ENCODE measurements at places on chromosomes 11 and 22.

DNA sequence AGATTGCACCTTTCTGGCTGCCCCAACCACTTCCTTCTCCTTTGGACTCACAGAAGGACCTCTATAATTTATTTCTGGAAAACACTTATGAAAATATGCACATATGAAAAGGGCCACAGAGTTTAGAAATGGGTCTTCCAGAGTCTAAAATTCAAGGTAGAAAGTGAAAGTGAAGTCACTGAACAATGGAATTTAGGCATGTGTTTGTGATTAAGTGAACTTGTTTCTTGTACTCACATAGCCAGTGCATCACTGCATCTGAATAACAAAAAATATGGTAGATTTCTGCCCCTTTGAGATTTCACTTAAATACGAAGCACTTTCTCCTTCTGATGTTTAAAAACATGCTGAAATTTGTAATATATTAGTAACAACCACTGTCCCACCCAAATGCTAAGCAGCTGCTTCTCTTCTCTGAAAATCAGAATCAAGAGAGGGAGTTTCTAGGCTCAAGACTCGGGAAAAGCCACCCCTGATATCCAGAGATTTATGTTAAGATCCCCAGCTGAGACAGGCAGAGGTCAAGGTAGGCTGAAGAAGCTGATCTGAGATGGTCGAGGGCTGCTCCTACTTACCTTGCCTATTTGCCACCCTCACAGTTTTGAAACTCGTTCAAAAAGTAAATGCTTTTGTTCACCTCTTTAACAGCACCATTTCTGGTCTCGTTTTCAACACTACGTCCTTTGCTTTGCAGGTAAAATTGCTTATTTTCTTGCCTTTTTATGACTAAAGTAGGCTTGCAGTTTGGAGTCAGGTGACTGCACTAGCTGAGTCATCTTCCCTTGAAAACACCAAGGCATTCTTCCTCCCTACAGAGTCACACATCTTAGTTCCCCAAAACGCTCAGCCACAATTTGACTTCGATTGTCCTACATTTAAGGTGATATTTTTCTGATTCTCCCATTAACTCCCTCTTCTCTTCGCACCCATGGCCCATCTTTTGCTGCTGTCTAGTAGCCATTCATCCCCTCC, at the start of gene XKR3:
XKR3 (minus strand) TSS at position 696 of the 972 bp plus-strand sequence. CDS start 17,338 bp downstream, outside the sequence.
- DNase-seq = no peak

GRCh38 chr11:111635706-111636045, 33.4 kb downstream of the SIK2 start:
- no peak for DNase-seq

DNA sequence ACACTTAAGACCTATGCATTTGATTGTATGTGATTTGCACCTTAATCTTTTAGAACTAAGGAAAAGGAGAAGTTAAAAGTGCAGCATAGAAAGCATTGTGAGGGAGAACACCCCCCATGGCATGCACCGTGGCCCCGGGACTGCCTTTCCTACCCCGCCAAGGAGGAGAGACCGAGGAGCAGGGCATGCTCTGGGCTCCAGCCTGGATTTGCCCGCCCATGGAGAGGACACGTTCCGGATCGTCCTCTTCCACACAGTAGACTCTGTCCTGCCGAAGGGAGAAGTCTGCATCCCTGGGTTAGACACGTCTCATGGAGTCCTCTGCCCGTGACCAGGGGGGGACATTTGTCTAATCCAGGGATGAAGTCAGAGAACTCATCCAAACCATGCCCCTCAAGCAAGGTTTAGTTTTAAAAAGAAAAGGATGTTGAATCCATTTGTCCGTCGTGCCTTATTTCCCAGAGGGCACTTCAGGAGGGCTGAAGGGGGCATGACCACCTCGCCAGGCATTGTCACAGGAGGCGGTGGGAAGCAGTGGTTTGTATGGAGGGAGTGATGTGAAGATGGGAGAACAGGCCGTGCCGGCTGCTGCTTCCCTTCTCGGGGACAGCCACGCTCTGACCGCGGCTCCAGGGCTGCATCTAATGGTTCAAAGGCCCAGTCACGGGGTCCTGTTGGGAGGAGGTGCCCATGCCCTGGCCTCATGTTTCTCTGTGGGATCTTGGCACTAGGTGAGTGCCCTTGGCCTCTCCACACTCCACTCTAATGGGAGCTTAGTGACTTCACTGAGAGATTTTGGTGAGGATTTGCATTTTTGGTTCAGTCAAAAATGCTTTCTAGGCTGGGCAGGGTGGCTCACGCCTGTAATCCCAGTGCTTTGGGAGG, 66.2 kb upstream of the GAL start:
- no peak for DNase-seq

- peak; percentile 62 for DNase-seq
Observed at GRCh38 chr22:31230871-31231621, 18.9 kb downstream of the LIMK2 start.

DNA sequence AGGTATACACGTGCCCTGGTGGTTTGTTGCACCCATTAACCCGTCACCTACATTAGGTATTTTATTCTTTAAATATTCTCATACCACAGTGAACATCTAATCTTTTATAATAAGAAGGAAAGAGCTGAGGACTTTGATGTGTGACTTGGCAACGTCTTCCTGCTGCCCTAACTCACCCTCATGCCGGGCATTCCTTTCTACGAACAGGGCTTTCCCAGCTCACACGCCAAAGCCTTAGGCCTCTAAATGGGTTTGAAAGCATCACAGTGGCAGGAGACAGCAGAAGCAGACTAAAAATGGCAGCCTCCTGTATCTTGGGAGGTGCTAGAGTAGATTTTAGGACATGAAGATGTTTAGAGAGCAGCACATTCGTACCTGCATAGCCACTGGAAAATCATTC, 52.6 kb downstream of the CLTCL1 start:
- no peak for DNase-seq

GRCh38 chr11:47391711-47392432, 13.5 kb upstream of the SPI1 start:
- no peak for DNase-seq

- DNase-seq = no peak
Observed at GRCh38 chr11:73323464-73323863, 15.4 kb downstream of the ARHGEF17 start.

DNA sequence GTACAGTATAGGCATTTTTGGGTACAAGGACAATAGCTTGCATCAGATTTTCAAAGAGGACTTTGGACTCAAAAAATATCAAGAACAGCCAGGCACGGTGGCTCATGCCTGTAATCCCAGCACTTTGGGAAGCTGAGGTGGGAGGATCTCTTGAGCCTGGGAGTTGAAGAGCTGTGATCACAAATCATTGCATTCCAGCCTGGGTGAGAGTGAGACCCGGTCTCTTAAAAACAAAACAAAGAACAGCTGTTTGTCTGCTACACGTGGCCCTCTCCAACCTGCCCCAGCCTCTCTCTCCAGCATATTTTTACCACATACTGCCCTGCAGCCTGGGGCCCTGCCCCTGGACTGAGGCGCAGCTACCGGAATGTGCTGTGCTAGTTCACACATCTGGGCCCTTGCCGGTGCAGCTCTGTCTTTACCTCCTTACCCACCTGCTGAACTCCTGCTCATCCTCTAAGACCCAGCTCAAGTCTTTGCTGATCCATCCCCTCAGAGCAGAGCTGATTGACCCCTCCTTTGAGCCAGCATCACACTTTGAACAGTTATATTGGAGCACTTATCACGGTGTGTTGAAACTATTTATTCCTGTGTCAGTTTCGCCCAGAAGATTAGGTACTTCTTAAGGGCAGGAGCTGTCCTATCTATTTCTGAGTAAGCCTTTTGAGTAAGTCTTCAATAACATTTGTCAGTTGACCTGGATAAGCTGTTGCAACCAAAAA, 29.4 kb downstream of the GRIK4 start:
- no peak for DNase-seq

GRCh38 chr11:76179147-76179546, 27.2 kb downstream of the WNT11 start:
- DNase-seq = no peak

DNA sequence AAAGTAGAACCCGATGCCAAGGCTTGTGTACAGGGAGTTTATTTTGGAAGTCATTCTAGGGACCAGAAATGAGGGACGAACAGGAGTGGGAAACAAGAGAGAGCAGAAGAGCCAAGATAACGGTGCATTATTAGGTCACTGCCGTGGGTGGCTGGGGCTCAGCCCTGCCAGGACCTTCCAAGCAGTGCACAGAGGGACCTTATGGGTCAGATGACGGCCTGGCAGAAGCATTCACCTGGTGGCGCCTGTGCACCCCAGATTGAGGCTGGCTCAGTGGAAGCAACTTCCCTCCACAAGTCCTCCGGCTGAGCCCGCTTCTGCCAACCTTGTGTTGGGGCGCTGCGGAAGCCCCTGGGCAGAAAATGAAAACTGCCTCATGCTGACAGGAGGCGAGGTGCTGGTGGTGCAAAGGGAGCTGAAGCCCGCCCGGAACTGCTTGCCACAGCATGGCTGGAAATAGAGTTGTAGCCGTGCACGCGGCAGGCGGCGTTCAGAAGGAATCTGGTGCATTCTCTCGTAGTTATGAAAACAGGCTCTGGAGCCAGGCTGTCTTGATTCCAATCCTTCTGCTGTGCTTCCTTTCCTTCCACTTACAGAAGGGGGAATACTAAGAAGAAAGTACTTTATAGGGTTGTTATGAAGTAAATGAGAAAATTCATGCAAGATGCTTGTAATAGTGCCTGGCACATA, 22.2 kb upstream of the TP53I11 start:
- DNase-seq = no peak

DNA sequence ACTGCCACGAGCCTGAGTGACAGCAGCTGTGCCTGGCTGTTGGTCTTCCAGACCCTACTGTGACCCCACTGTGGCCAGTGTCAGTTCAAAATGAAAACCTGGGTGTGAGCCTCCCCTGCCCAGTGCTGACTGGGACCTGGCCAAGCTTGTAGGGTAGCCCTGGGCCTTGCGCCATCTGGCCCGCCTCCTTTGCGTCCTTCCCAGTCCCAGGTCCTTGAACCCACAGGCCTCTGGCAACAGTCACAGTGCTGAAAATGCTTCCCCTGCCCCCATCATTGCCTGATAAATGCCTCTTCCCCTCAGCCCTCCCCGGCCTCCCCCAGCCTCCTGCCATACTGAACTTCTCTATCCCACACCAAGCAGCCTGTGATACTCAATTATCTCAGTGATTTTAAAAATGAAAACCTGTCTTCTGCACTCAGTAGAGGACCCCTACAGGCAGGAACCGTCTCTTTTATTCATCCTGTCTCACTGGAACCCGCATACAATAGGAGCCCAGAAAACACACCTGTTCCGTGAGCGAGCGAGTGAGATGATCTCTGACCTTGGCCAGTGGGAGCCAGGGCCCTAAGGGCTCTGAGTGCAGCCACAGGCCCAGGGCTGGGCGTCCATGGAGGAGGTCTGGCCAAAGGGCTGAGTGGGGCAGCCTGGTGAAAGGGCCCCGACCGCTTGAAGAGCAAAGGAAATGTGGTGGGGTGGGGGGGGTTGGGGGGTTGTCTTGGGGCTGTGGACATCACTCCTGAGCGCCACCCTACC, 49.7 kb upstream of the TTLL12 start:
- DNase-seq = no peak

DNA sequence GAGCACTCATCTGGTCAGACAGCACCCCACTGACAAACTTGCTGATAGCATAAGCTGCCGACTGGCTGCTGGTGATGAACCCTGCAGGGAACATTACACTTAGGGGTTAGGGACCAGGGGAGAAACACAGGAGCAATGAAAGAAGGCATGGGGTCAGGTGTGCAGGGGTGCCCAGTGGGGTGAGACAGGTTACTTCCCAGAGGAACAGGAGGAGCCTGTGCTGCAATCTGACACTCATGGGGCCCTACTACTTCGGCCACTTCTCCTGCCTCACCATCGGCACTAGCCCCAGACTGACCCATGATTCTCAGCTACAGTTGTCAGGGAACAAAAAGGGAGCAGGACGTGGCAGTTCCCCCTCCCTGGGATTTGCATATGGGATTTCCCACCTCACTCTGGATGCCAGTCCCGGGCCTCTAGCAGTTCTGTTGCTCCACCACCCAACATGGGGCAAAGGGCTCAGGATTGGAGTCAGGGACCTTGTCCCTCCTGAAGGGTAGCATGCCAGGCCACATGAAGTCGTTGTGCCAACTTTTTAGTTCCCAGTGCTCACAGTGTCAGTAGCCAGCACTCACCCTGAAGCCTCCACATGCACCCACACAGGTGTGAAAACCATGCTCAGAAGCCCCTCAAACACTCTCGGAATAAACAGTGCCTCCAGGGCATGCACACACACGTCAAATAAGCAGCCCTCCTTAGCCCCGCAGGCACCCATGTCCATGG, 2.2 kb downstream of the SLC37A4 start:
- no peak for DNase-seq

- no peak for DNase-seq
Observed at GRCh38 chr11:73152086-73152853, 10.2 kb upstream of the FCHSD2 start.

DNA sequence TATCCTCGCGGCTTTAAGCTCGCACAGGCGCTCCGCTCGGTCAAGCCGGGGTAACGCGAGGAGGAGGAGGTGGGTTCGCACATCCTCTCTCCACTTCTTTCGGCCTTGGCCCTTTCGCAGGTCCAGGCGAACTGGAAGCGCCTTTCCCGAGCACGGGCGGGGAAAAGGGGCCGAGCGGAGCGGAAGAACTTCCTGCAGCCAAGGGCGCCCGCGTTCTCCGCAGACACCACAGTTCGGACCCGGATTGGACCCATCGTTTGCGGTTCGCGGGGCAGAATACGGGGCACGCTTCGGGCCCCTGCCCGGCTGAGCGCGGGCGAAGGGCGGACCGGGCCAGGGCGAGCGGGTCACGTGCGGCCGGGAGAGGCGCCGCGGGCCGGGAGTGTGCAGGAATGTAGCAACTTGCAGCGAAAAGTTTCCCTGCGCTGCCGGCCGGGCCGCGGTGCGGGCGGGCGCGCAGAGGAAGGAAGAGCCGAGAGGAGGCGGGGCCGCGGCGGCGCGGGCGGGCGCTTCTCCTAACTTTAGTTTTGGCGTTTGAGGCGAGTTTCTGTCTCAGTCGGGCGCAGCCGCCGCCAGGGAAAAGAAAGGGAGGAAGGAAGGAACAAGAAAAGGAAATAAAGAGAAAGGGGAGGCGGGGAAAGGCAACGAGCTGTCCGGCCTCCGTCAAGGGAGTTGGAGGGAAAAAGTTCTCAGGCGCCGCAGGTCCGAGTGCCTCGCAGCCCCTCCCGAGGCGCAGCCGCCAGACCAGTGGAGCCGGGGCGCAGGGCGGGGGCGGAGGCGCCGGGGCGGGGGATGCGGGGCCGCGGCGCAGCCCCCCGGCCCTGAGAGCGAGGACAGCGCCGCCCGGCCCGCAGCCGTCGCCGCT, at the start of gene YAP1:
YAP1 (plus strand) TSS at position 552 of the 865 bp plus-strand sequence. CDS start 402 bp downstream, outside the sequence.
- peak; percentile 52 for DNase-seq

- DNase-seq = no peak
Observed at GRCh38 chr11:57646194-57646798, 3.4 kb downstream of the YPEL4 start.

GRCh38 chr11:66418168-66418985, 2.5 kb upstream of the NPAS4 start:
- peak; percentile 100 for DNase-seq

Measured in HuH-7 (cell line).